ENCODE measurements at places on chromosomes 12 and 14.

DNA sequence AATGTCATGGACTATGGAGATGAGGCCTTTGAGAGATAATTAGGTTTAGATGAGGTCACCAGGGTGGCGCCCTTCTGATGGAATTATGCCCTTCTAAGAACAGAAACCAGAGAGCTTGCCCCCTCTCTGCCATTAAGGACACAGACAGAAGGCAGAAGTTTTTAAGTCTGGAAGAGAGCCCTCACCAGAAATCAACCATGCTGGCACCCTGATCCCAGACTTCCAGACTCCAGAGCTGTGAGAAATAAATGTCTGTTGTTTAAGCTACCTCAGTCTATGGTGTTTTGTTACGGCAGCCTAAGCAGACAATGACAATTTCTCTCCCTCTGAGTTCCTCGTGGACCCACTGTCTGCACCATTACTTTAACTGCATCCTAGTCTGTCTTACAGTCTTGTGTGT is 382.0 kb downstream of the GXYLT1 start:
- no peak for DNase-seq

GRCh38 chr12:32025906-32026305 is 66.7 kb downstream of the RESF1 start:
- no peak for DNase-seq

DNA sequence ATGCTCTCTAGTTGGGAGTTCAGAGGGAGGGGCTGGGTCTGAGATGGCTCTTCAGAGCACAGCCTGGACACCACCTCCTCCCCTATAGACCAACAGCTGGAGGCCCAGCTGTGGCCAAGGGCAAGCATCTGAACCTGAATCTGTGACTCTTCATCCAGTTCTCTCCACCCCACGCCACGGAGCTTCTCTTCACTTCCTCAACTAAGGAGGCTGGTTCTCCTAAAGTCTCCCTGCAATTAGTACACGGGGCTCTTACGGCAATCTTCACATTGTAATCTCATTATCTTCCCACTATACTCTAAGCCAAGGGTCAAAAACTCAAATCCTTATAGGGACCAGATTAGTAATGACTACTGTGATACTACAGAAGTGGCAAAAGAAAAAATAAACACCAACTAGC is 9.8 kb downstream of the NRDE2 start:
- DNase-seq, result no peak

GRCh38 chr12:72315858-72316257 is 43.7 kb downstream of the TRHDE start:
- DNase-seq, result no peak

GRCh38 chr12:110658878-110659277 is 30.0 kb downstream of the HVCN1 start:
- no peak for DNase-seq

DNA sequence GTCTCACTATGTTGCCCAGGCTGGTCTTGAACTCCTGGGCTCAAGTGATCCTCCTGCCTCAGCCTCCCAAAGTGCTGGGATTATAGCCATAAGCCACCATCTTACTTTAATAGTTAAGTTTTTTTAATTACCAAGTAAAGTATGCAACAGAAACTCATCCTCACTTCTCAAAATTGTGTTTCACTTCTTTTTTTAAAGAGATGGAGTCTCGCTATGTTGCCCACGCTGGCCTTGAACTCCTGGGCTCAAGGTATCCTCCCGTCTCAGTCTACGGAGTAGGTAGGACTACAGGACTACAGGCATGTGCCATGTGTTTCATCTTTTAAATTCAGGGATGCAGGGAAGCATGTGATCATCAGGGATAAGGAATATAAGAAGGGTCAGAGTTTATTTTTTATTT is 17.2 kb upstream of the ARID2 start:
- no peak for DNase-seq

GRCh38 chr14:61516118-61516743 is 179.1 kb upstream of the HIF1A start:
- DNase-seq, result no peak

GRCh38 chr12:59839514-59839913 is 243.7 kb downstream of the SLC16A7 start:
- DNase-seq, result no peak

GRCh38 chr14:103594265-103594664 is 31.5 kb downstream of the COA8 start:
- no peak for DNase-seq

DNA sequence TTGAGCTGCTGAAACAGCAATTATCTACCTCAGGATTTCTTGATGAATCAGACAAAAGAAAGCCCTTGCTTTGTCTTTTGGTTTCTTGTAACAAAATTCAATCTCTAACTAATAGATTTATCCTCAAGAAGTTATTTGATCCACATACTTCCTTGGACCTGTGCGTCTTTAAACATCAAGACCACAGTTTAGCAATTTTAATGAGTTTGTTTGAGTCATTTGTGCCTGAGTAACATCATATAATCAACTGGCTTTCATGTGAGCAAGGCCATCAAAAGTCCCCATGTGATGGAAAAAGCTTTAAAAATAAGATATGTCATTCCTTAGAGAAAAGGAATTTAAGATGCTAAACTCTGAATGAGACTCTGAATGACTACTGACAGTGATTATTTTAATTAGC is 52.3 kb downstream of the KCNC2 start:
- DNase-seq, result no peak

GRCh38 chr12:580813-581212 is 82.4 kb downstream of the NINJ2 start:
- no peak for DNase-seq

- DNase-seq, result no peak
Measured at GRCh38 chr12:49674318-49674981, 32.8 kb downstream of the FMNL3 start.

GRCh38 chr14:22852940-22853767 is 16.8 kb downstream of the MMP14 start:
- DNase-seq, result peak; percentile 39
